ENCODE measurements at places on chromosomes 11 and 22. TPM values are rescaled to one million over a fixed set of nuclear protein-coding genes. Genes with fewer than 3 reads are reported as not detected.

DNA sequence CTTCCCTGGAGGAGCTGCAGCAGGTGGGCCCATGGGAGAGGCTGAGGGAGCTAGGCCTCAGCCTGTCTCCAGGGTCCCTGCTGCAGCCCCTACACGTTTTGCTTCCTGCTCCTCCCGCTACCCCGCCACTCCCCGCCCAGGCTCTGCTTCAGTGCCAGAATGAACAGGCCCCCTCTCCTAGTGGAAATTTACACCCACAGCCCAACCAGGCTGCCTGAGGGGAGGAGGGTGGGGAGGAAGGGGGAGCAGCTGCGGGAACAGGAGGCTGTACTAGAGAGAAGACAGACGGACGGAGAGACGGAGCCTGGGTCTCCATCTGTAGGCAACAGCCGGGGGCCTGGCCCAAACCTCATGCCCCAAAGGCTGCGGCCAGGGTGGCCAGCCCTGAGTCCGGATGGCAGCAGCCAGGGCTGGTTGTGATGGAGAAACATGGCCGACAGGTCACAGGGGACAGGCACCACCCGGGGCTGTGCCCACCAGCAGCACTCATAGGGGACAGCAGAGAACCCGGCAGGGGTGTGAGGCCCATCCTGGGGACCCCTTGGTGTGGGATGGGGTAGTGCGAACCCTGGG, 20.6 kb downstream of the FLRT1 start:
- no peak for DNase-seq

DNA sequence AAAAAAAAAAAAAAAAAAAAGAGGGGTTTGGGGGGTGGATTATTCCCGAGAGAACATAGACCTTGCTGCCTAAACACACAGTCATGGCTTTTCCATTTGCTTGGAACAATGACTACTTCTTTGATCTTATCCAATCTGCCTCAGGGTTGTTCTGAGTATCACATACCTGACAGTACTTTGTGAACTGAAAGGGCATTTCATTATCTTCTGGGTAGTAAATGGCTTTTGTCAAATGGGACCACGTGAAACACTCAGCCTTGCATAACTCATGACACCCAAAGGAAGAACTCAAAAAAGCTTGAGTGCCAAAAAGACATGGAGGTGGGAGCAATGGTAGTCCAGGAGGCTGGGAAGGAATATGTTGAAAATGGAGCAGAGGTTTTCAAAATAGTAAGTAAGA, 123.2 kb upstream of the BID start:
- no peak for DNase-seq

- no peak for DNase-seq
These were observed 16.6 kb upstream of the STK33 start for GRCh38 chr11:8610532-8611116.

GRCh38 chr11:3224401-3225057, 5.9 kb upstream of the MRGPRG start:
- DNase-seq: no peak

- DNase-seq: no peak
These were observed 6.5 kb downstream of the RTN3 start for GRCh38 chr11:63687845-63688244.

- DNase-seq: no peak
These were observed 58.2 kb downstream of the SMIM38 start for GRCh38 chr11:69213964-69214363.

GRCh38 chr22:17951315-17951714, 73.0 kb downstream of the MICAL3 start:
- no peak for DNase-seq

- DNase-seq: peak; percentile 10
These were observed 84.0 kb upstream of the RCN1 start for GRCh38 chr11:32006799-32007388.

DNA sequence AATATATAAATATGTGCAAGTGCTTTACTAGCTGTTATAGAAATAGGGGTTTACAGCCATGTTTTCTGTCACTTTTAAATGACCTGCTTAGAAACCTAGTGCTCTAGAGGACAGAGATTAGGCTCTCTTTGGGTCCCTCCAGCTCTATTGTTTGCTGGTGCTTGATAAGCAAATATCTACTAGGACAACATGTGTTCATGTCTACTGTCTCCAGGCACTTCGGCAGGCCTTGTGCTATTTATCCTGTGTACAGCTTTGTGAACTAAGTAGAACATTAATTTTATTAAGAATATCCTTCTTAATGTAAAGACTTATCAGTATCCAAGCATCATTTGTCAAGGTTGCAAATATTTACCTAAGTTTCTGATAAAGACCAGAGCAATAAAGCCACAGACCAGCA, 11.9 kb upstream of the RASSF10 start:
- no peak for DNase-seq

DNA sequence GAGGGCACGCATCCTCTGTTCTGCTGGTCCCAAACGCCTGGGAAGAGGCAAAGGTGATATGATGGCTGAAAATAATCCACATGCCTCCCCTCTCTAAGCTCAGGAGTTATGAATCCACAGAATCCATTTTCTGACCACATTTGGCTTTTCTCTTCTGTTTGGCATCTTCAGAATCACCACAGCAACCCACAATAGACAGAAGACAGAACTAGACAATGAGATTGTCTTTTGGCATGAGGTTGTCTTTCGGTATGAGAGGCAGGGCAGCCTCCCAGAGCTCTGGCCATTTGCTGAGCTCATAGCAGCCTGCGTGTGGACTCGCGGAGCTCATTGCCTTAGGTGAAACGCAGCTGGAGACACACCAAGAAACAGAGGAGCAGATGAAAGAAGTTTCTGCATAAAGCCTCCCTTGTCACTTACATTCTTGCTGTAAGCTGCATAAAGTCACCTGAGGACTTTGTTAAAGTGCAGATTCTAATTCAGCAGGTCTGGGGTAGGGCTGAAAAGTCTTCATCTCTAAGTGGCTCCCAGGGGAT, 868.0 kb downstream of the NTM start:
- no peak for DNase-seq

GRCh38 chr11:48006301-48006992, 26.1 kb downstream of the PTPRJ start:
- DNase-seq: peak; percentile 74

DNA sequence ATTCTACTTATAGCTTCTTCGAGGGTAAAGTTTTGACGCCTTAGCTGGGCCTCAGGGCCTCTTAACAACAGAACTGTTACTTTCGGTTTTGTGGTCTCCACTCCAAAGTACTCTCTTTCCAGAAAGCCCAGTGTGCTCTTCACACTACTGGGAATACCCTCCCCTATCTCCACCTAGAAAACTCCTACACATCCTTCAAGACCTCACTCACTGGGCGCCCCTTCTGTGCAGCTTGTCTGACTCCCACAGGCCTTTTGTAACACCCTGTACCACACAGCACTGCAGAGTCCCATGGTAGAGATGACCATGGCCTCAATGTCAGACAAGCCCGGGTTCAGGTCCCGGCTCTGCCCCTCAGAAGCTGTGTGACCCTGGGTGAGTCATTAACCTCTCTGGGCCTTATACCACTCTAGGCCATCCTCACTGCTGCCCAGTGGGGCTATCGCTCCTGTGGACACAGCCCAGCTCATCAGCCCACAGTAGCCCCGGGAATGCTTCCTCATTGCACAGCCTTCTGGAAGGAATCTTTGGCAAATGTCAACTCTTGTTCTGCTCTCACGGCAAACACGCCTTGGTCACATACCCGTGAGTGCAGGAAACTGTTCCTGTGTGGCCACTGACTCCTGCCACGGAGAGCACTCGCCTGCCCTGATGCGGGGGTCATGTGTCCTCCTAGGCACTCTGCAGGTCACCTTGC, 51.4 kb downstream of the SHISAL1 start:
- no peak for DNase-seq

- DNase-seq: no peak
These were observed 58.1 kb upstream of the BARX2 start for GRCh38 chr11:129317571-129317970.

DDI1 gene
- total RNA-seq: not detected

KCNK4 gene
- total RNA-seq: not detected

P2RY6 gene
- 6.7 TPM for total RNA-seq

All from MG63 (cell line).